ENCODE measurements at places on chromosomes 6 and 20.

GRCh38 chr6:32937230-32937633, 3.6 kb downstream of the HLA-DMB start:
- no peak for DNase-seq

GRCh38 chr20:48131581-48131980, 346.3 kb upstream of the SULF2 start:
- DNase-seq, result no peak

- no peak for DNase-seq
Observed at GRCh38 chr6:98593676-98594075, 240.7 kb upstream of the POU3F2 start.

DNA sequence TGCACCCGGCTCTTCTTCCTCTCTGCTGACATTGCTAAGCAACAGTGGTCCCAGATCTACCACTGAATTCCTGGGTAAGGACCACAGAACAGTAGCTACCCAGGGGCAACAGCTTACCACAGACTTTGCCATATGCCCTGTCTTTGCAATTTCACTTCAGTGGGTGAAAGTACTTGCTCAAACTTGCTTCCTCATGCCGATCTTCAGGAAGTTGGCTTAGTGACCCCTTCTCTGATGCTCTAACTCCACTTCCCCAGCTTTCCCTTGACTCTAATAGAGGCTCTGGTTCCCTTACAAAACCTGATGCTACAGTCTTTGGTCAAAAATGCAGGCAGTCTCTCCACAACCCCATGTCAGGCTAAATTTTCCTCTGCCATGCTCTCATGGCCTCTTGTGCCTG, 3.3 kb upstream of the TAAR5 start:
- DNase-seq, result no peak

Measured in stimulated activated CD4-positive, alpha-beta T cell treated with anti-CD3 and anti-CD28 coated beads, Interleukin-2, amount 100 ng/mL, for 24 hours (primary cell).